Daoy (cell line): ENCODE measurements at places on chromosomes 12 and 14.

DNA sequence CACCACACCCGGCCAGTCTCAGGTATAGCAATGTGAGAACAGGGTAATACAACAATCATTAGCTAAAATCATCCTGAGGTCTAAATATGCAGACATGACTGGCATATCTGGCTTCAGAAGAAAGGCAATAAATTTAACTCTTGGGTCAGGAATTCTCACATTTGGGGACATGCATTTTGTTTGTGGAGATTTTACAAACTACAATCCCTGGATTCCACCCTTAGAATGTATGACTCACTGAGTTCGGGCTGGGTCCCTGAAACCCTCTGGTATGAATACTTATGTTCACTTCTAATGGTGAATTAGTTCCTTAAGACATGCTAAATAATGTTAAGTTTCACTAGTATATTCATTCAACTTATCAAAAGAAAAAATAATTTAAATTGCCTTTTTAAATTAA is 98.9 kb upstream of the HMGA2 start:
- DNase-seq: peak; percentile 9

DNA sequence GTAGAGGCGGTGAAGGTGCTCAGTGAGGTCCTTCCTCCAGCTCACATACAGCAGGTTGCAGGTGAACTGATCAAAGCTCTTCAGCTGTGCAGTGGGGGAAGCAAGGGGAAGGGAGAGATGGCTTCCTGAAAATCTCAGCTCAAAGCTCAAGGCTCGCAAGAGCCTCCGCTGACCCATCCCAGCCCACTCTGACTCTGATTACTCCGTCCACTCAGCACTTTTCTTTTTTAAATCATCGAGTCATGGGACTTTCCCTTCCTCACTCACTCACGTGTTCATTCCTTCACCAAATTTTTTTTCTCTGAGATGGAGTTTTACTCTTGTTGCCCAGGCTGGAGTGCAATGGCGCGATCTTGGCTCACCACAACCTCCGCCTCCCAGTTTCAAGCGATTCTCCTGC is 4.7 kb downstream of the ABCD4 start:
- no peak for DNase-seq

DNA sequence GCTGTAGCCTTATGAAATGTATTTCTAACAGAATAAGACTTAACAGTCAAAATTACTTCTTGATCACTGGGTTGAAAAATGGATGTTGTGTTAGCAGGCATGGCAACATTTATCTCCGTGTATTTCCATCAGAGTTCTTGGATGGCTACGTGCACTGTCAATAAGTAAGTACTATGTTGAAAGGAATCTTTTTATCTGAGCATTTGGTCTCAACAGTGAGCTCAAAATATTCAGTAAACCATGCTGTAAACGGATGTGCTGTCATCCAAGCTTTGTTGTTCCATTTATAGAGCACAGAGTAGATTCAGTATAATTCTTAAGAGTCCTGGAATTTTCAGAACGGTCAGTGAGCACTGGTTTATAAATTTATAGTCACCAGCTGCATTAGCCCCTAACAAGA is 15.5 kb downstream of the SCAF11 start:
- DNase-seq: no peak

- peak; percentile 23 for DNase-seq
Observed at GRCh38 chr12:54147186-54147585, 41.6 kb downstream of the SMUG1 start.

GRCh38 chr14:89401241-89401640 is 15.8 kb downstream of the FOXN3 start:
- peak; percentile 27 for DNase-seq

GRCh38 chr14:73810478-73811163 is 41.0 kb upstream of the PTGR2 start:
- no peak for DNase-seq

DNA sequence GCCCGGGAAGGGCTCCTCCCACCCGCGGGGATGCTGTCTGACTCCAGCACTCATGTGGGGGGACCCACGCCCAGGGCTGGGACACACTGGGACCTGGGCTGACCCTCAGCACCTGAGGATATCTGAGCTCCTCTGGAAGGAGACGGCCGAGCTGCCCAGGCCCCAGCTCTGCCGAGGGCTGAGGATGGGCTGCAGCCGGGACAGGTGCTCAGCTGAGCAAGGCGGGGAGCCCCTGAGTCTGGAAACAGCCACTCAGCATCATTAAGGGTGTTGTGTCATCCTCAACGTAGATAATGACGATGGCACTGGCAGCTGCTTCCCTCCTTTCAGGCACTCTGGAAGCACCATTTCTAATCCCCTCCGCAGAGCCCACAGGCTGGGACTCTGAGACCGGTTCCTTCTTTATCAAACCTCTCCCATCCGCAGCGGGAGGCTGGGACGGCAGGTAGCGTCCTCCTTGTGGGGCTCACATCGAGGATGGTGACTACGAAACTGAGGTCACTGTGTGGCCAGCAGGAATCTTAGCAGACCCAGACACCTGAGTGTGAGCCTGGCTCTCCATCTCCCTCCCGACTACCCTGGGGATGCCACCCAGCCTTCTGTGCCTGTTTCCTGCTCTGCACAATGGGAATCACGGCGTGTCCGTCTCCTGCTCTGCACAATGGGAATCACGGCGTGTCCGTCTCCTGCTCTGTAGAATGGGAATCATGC is 26.7 kb upstream of the SFSWAP start:
- no peak for DNase-seq

DNA sequence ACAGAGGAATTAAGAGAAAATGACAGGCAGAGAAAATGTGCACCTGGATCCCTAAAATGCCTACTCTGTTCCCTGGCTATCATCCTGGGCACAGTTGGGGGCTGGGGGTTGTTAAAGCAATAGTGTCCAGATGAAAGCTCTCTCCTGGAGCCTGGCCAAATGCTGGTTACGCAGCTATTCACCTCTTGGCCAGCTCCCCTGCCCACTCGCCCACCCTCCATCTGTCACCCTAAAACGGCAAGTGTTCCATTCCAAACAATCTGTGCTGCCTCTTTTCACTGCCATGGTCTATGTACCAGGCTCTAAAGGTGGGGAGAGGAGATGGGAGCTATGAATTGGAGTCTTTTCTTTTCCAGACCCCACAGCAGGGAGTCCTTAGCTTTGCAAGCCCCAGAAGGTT is 24.7 kb upstream of the NPFF start:
- no peak for DNase-seq
